ENCODE measurements at places on chromosomes 6 and 20.

DNA sequence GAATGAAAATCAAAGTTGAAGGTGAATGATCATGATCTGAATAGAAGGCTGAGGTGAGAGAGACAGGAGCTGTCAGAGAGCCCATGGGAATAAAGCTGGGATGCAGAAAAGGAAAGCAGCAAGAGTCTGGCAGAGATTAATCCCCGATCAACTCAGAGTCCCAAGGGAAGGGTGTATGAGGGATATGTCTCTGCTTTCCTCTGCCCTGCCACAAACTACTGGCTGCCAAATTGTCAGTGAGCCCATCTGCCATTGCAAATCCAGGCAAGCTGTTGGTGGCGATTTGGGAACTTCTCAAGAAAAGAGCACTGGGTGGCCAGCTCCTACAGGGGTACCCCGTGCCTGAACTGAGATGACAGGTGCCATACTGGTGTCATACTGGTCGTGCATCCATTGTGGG lies 705.5 kb upstream of the MAN1A1 start:
- no peak for DNase-seq

- no peak for DNase-seq
Measured at GRCh38 chr6:1952740-1953360, 292.6 kb downstream of the GMDS start.

GRCh38 chr20:46639587-46639986 lies 11.7 kb downstream of the SLC13A3 start:
- DNase-seq: no peak

- DNase-seq: no peak
Measured at GRCh38 chr6:27119329-27119728, 128.2 kb upstream of the PRSS16 start.

- DNase-seq: no peak
Measured at GRCh38 chr6:163347021-163347446, 67.5 kb upstream of the QKI start.

DNA sequence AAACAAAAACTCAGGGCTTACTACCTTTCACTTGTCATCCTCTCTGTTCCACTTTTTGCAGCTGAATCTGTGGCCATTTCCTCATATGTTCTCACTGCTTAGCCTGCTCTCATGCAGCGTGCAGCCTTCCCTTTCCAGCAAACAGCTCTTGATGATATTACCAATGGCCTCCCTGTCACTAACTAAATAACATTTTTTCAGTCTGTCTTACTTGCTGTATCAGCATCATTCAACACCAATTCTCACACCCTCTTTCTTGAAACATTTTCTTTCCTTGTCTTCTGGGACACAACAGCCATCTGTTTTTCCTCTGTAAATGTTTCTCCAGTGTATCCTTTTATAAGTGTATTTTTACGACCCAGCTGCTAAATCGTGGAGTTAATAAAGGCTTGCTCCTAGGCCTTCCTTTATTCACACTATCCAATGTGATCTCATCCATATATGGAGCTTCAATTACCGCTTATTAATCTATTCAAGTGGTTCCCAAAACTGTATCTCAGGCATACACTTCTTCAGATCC lies 523.6 kb upstream of the RNF217 start:
- no peak for DNase-seq

- no peak for DNase-seq
Measured at GRCh38 chr6:116894669-116895068, 17.6 kb downstream of the RFX6 start.

- DNase-seq: no peak
Measured at GRCh38 chr6:74334722-74335121, 638.7 kb downstream of the CD109 start.

DNA sequence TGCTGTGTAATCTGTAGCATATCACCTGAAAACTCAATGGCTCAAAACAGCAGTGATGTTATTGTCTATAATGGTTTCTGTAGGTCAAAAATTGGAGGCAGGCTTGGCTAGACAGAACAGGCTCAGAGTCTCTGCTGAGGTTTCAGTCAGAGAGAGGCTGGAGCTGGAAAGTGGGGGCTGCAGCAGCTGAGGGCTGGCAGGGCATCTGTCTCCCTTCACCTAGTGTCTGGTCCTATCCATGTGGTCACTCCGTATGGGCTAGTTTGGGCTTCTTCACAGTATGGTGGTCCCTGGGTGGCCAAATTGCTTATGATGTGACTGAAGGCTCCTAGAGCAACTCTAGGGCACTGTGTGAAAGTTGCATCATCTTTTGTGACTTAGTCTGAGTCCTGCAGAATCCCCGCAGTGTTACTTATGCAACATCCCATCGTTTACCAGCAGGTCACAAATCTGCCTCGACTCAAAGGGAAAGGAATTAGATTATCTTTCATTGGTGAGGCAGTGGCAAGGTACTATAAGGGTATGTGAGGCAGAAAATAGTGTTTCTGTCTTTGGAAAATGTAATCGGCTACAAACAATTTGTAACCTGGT lies 497.0 kb downstream of the EPHA7 start:
- DNase-seq: no peak

DNA sequence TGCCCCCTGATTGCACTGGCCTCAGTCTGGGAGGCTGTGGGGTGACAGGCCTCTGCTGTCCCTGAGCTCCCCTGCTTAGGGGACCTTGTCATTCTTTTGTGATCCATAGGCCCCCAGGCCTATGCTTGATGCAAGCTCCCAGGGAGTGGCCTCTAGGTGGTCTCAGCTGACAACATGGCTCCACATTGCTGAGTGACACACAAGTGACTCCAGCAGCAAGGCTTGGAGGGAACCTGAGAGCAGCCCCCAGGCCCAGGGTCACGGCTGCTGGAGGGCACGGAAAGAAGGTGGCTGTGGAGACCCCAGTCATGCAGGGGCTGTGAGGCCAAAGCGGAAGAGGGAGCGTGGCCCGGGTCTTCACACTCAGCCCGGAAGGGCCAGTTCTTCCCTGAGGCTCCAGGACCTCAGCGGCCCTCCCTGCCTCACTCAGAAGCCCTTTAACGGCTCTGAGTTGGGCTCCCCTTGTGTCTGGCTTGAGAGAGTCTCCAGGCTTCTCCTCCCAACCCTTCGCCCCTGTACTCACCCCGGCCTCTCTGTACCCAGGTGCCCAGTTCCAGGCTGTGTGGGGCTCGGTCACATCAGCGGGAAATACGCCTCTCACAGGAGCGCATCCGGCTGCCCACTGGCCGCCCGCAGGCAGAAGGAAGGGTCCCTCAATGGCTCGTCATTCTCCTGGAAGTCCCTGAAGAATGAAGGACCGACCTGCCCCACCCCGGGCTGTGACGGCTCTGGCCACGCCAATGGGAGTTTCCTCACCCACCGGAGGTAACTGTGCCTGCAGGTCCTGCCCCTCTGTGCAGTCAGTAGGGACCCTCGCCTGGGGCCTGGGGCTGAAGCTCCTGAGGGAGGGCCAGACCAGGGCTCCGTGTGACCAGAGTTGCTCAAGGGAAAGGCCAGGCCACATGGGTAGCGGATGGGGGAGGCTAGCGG lies 23.7 kb upstream of the PCMTD2 start:
- DNase-seq: no peak

GRCh38 chr6:162943369-162943768 lies 215.6 kb downstream of the PACRG start:
- no peak for DNase-seq

DNA sequence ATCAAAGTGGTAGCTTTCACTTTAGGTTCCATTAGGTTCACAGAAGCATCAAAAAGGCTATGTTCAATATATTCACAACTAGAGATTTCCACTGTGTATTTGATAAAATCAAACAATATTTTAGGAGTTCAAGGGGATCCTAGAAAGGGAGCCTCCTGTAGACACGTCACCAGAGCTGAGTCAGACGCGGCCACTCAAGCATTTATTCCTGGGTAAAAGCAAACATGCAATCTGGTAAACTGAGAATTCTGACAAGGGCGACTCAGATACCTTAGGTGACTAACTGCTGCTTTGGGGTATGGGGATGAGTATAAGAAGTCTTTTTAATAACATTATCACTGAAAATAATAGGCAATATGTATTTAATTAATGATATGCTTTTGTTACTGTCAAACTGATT lies 118.7 kb upstream of the HMGN3 start:
- no peak for DNase-seq

GRCh38 chr6:47344022-47344421 lies 34.3 kb upstream of the TNFRSF21 start:
- DNase-seq: no peak

DNA sequence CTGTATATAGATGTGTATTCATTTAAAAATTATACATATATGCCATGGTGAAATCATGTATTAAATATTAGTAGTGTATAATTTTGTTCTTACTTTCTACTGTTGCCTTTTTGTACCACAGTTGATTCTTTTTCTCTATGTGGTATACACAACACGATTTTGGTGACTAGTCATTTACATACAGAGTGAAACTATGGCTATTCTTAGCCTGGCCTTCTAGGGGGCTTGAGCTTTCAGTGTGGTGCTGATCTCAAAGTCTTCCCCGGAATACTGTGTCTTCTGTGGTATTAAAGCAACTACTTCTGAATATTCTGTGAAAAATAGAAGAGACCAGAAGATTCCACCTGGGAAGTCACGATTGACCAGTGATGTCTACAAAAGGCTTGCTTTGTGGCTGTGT lies 301.9 kb downstream of the UTRN start:
- no peak for DNase-seq

DNA sequence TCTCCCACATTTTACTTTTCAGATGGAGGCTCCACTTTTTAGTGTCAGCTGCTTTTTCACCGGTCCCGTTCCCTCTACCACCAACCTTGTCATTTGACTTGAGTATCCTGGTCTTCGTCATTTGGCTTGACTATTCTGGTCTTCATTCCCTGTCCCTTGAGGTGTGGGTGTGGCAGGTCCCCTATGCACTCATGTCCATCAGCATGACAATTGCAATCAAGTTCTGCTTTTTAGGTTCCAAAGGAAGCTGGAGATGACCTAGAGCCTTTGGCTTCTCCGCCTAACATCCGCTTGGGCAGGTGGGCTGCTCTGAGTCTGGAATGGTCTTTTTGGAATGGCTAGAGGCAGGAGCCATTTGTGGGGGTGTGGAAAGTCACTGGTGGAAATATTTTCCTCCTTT lies 99.8 kb upstream of the MLN start:
- no peak for DNase-seq

GRCh38 chr6:165922309-165922794 lies 245.3 kb downstream of the TBXT start:
- DNase-seq: no peak

- DNase-seq: no peak
Measured at GRCh38 chr20:13259921-13260320, 38.8 kb downstream of the ISM1 start.

DNA sequence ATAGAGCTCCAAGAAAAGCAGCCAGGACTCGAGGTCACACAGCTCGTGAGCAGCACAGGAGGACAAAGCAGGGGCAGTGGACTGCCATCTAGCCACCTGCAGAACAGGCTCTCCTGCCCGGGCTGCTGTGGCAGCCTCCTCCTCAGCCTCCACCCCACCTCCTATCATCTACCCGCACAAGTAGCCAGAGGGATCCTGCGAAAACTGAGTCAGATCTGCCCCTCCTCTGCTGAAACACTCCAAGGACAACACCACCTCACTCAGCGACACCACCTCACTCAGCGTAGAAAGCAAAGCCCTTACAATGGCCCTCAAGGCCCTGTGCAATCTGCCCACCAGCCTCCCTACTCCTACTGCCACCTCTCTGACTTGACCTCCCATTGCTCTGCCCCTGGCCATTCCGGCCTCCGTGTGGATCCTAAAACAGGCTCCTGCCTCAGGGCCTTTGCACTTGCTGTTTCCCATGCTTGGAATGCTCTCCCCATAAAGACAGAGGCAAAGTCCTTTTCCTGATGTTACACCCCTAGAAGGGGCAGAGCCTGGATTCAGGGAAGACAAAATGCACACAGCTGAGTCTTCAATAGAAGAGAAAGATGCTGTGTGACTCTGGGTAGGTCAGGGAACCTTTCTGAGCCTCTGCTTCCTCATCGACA lies 19.3 kb downstream of the PREX1 start:
- DNase-seq: no peak

DNA sequence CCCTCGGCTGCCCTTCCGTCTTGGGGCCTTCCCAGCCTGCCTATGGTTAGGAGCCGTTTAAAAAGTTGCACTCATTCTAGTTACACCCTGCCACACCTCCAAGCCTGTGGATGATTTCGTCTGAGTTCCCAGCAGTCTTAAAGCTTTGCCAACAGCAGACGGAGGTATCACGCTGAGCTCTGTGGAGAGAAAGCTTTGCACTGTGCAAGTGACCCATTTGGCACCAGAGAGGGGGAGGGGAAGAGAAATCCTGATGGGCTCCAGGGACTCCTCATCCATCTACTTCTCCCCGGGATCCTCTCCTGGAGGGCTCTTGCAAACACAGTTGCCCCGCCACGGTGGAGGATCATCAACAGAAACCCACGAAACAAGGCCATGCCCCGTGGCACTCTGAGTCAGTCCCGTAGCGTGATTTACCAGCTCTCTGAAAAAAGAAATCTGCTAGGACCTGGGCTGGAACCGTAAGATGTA lies 98.8 kb upstream of the CITED2 start:
- no peak for DNase-seq

DNA sequence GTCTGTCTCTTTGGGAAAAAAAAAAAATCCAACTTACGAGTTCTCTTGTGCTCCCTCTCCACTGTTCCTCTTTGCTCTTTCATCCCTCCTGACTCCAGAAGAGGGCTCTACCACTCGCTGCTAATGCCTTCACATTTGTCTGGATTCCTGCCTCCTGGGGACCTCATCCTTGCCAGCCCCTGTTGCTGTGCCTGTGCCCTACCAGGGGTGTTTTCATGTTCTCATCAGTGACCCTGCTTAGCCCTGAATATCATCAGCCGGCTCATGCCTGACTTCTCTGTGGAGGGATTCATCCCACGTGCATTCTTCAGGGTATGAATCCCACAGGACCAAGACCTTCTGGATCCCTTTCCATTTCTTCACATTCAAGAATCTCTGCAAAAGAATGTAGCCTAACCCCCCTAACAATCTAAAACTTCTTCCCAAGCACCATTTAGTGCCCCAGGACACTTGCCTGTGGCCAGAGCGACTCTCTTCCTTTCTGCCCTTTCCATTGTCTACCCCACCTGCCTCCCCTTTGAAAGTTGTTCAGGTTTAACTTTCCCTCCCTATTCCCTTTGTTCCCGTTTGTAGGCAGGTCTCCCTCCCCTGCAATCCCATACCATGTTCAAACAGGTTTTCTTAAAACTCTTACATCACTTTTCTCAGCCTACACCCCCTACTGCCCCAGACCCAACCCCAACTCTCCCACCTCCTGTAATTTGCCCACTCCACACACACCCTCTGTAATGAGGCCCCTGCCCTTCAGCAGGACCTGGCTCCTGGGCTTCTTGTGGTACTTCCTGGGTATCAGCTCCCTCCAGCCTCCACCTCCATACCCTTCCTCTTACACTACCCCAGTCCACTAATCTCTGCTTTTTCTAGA lies 50.2 kb downstream of the RREB1 start:
- no peak for DNase-seq

GRCh38 chr6:167113935-167114910 lies 8.7 kb upstream of the CCR6 start:
- no peak for DNase-seq

Data from cortex of kidney (tissue), 1 donor.